ENCODE measurements at places on chromosomes 5 and 9.

DNA sequence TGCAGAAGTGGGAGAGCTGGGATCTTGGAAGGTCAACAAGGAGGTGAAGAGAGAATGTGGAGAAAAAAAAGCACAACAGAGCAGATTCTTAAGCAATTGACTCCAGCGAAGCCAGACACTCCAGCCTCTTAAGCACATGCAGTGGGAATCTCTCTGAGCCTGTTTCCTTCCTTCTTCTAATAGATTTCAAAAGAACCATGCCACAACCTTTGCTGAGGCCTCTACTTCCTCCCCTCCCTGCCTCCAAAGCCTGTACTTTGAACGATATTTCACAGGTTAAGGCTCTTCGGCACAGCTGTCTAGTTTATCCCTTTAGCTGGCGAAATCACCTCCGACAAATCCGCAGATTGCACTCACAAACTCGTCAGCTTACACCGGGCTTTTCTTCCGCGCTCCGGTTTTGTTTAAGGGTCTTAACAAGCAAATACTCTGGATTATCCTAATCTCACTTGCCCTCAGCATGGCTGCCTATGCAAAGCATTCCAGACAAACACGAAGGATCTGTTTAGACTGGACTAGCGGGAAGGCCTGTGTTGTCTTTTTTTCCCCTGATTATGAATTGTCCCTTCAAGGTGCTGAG, 211.6 kb upstream of the PANK3 start:
- DNase-seq: no peak

DNA sequence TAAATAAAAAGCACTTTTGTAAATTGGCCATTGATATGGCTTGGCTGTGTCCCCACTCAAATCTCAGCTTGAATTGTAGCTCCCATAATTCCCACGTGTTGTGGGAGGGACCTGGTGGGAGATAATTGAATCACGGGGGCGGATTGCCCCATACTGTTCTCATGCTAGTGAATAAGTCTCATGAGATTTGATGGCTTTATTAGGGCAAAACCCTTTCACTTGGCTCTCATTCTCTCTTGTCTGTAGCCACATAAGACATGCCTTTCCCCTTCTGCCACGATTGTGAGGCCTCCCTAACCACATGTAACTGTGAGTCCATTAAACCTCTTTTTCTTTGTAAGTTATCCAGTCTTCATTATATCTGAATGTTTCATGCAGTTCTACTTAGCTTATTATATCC, 153.2 kb downstream of the TARS1 start:
- no peak for DNase-seq

DNA sequence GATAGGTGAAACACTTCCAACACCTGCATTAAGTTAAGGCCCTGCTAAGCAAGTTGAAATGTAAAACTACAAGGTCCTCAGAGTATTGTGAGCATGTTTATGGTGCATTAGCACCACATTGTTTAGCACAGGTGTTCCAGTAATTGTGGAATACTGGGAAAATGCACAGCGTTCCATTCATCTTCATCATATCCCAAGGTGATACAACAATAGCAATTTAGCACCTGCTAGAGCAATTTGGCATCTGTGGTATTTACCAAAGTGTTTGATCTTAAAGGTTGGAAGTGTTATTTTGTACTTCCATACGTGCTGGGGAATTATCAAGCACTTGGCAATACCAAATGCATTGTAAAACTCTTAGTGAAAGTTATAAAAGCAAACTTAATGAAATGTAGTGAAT, 266.8 kb downstream of the CYLC2 start:
- DNase-seq: peak; percentile 33

DNA sequence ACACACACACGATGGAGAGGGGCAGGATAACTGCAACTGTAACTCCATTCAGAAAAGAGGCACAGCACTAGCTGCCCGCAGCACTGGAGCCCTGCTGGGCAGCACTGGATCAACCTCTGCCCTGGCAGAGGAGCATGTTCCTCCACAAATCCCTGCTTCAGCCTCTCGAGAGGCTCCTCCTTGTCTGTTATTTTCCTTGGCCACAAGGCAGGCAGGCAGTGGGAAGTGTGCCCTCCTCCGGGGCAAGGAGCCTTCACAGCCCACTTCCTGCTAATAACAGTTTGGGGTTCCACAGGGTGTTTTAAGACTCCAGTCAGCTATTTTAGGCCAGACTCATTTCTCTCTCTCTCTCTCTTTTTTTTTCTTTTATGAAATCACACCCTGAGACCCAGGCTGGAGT, 11.8 kb downstream of the FXN start:
- no peak for DNase-seq

DNA sequence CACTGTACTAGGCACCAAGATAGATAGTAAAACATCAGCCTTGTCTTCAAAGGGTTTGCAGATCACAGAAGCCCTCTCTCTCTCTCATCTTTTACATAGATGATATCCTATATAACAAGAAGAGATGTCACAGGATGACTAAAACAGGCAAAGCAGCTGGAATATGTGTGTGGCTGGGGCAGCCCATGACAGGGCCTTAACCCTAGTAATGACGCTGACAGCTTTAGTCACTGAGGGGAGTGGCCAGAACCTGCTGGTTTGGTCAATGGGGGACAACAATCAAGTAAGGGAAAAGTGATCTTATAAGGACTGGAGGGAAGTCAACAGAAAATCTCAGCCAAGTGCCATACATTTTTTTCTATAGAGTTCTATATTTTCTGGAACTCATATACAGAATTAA, 41.9 kb upstream of the RIC1 start:
- no peak for DNase-seq

GRCh38 chr5:82397741-82398320, 119.7 kb upstream of the RPS23 start:
- DNase-seq: no peak

DNA sequence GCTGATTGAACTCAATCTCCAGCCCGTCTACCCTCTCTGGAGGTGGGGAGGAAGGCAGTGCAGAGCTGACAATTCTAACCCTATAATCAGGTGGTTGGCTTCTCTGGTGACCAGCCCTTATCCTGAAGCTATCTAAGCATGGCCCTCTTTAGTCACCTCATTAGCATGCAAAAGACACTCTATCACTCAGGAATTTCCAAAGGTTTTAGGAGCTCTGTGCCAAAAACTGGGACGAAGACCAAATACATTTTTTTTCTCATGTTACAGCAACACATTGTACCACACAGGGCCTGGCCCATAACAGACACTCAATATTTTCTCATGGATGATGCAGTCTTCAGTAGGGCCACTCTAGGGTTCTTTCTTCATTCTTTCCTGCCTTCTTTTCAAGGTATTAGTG, 118.8 kb upstream of the VLDLR start:
- no peak for DNase-seq

- DNase-seq: no peak
Observed at GRCh38 chr9:20643660-20644059, 21.4 kb upstream of the MLLT3 start.

GRCh38 chr9:18126831-18127498, 347.0 kb upstream of the ADAMTSL1 start:
- no peak for DNase-seq

Measured in NCI-H345 (cell line).